ENCODE measurements at places on chromosomes 3 and 15. TPM values are rescaled to one million over a fixed set of nuclear protein-coding genes. Genes with fewer than 3 reads are reported as not detected.

The PLAAT1 gene
- 10.5 TPM for polyA plus RNA-seq

The LRRC3B gene
- polyA plus RNA-seq = 59.7 TPM

The CPLX3 gene
- polyA plus RNA-seq = 0.68 TPM

DNA sequence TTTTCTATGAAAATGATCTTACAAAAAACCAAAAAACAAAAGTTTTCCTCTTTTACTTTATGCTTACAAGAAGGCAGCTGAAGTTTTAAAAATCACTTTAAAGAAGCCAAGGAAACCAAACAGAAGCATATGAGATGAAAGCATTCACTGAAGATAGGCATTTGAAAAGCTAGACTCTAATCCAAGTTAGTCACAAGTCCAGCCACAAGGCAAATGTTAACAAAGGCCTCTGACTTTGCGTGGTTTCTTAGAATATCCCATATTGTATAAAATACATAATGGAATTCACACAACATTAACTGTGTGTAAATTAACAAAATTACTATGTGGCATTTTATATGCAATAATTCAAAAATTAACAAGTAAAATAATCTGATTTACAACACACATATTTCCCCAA lies 17.7 kb downstream of the MRPL3 start:
- no peak for DNase-seq

DNA sequence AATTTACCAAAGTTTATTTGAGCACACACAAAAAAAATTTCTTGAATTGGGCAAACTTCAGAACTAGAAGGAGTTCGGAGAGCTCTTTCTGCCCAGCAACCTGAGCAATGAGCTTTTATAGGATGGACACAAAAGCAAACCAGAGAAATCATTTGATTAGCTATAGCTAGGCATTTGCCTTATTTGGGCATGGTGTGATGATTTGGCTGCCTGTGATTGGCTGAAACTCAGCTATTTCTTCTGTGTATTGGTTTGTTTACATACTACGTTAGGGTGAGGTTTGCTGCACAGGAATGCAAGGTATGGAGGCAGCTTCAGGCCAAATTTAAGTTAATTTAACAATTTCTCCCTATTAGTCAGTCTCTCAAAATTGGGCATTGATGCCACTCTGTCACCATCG lies 65.1 kb downstream of the NEK11 start:
- DNase-seq = no peak

DNA sequence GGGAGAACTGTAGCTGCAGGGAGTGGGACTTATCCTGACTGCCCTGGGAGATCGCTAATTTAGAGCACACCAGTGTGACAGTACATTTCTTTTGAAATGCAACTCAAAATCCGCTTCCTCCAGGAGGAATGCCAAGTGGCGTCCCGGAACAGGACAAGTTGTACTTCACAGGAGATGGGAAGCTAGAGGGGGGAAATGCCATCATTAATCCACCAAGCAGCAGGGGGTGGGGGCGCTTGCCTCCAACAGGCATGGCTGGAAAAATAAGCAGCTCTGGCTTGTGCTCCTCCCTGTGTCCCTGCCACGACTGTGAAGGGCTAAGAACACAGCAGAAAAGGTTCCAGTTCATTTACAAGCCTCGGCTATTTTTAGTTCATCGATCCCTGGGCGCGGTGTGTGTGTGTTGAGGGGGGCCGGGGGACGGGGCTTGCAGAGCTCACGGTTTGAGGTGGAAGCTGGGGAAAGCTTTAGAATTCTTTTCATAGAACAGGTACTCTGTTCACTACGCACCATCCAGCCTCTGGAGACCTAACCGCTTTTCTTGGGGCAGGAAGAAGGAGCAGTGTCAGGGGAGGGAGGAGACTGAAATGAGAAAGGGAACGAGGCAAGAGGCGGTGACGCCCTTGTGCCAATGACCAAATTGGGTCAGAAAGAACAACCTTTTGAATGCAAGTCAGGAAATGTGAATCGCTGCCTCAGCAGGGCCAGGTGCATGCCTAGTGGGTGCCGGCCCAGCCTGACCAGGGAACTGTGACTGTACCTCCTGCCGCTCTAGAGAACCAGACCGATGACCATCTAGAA lies 51.8 kb upstream of the DGKG start:
- DNase-seq = peak; percentile 80

Measured in spinal cord (tissue), 10 donors.